Stimulated activated CD4-positive, alpha-beta T cell treated with anti-CD3 and anti-CD28 coated beads, TNF-alpha, amount 100 ng/mL, for 4 hours (primary cell): ENCODE measurements at places on chromosomes 12 and 14.

DNA sequence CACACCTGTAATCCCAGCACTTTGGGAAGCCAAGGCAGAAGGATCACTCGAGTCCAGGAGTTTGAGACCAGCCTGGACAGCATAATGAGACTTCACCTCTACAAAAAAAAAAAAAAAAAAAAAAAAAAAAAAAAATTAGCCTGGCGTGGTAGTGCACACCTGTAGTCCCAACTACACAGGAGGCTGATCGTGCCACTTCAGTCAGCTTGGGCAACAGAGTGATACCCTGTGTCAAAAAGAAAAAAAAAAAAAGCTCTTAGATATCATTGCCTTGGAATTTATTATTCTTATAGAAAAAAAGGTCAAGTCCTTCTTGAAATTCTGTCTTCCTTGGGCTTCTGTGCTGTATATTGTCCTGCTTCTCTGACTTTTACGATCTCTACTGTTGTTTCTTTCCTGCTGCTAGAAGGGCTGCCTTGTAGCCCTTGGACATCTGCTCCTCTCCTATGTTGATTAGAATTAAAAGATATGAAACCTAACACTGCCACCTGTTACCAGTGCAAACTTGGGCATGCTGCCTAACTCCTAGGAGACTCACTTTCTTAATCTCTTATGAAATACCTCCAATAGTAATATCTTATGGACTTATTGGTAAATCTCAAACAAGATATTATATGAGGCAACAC lies 5.7 kb downstream of the TMEM19 start:
- no peak for DNase-seq

DNA sequence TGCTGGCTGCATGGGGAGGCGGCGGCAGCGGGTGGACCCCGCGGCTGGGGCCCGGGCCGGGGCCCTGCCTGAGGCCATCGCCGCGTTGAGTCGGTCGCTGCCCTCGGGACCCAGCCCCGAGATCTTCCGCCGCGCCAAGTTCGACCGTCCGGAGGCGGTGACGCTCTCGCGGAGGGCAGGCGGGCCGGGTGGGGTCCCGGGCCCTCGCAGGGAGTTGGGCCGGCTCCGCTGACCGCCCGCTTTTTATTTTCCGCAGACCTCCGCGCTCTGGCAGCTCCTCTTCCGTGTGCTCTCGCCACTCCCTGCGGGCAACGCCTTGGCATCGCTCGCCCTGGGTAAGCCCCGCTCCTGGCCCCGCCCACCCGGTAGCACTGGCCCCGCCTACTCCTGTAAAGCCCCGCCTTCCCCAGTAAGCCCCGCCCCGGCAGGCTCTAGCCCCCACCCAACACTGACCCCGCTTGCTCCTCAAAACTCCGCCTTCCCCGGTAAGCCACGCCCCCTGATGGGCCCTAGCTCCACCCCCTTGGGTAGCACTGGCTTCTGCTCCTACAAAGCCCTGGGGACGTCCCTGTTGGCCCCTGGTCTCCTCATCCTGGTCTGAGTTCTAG lies 424 bp downstream of the TEDC1 start:
- peak; percentile 78 for DNase-seq

DNA sequence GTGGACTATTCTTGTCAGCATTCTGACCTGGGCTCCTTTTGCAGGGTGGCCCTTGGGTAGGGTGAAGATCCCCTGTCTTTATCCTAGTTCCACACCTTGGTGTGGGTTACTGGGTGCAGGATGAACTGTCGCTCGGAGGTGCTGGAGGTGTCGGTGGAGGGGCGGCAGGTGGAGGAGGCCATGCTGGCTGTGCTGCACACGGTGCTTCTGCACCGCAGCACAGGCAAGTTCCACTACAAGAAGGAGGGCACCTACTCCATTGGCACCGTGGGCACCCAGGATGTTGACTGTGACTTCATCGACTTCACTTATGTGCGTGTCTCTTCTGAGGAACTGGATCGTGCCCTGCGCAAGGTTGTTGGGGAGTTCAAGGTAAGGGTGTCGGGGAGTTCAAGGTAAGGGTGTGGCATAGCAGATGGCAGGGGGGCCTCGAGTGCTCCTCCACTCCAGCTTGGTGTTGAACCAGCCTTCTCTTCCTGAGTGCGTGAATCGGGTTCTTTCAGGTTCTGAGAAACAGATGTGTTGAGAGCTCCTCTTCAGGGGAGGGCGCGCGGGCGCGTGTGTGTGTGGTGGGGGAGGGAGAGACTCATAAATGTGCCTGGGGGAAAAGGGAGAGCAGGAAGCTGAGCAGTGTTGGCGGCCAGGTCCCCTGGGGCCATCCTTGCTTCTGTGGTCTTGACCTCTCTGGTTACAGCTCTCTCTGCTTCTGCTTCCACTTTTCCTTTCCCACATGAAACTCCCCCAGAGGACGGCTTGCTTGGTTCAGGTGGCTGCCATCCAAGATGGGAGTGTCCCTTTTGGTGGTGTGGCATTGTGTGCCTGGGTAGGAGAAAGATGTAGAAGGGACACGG lies 4.0 kb downstream of the ATG101 start:
- no peak for DNase-seq

DNA sequence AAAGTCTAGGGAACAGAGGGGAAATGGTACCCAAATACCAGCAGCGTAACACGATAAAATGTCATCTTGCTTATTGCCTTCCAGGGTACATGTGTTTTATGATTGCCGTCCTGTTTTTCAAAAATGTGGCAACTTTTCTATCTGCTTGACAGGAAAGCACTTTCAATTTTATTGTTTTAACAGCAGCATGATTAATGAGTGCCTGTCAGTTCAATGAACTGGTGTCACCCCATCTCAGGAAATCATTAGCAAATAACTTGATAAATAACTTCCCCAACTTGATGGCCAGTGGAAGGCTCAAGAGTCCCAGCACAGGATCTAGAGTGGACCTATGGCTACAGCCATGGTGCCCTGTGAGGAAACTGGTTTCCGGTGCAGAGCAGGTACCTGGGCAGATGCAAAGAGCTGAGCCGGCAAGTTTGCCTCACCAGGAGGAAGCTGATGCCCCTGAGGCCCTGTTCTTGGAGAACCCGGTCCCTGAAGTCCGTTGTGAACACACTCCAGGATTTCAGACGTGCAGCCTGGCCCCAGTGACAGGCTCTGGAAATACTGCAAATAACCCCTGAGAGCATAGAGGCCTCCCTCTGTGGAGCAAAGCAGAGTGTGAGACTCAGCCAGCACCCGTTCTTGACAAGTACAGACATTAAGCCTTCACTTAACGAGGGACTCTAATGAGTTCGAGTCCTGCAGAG lies 173.5 kb upstream of the SFSWAP start:
- no peak for DNase-seq

GRCh38 chr14:86788224-86788623 lies 1204.8 kb downstream of the GALC start:
- DNase-seq: no peak

GRCh38 chr12:47413806-47414205 lies 292.0 kb downstream of the RPAP3 start:
- DNase-seq: no peak

DNA sequence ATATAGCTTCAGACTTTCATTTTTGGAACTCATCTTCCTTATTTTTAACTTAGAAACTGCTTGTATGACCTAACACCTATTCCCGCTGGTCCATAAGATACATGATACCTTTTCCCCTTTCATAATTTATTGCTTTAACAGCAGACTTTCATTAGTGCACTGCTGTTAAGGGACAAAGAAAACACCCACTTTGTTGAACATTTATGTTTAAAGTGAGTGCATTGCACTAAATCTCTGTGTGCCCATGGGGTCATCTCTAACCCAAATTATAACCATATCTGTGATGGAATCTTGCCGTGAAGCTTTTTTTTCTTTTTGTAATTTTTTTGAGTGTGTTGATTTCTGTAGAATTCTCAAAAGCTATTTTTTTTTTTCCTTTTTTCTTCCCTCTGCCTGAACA lies 261.8 kb downstream of the TMTC2 start:
- no peak for DNase-seq

DNA sequence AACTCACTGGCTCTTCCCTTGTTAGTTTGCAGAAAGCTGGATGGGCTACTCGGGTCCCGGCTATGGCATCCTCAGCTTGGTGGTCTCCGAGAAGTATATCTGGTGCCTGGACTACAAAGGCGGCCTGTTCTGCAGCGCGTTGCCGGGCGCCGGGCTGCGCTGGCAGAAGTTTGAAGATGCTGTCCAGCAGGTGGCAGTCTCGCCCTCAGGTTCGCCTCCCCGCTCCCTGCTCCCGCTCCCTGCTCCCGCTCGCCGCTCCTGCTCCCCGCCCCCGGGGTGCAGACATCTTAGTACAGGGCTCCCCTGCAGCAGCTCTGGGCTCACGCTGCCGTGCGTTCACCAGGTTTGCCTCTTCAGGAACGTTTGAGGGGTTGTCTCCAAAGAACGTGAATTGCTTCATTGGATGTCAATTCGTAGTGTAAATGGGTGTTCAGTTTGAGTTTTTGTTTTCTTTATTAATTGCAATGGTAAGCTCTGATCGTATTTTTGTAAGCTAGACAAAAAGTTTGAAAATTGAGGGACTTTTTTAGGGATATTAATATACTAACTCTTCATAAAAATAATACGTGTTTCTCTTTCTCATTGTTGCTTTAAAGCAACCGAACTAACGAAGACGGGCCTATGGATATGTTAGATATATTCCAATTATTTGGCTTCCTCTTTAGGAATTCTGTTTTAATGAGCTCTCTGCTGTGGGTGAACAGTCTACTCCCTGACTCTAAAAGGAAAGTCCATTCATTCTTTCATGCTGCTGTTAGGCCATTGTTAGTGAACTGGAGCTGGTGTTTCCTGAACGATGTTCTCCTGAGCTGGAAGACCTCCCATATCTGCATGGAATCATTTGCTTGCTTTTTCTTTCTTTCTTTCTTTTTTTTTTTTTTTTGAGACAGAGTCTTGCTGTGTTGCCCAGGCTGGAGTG lies 71.3 kb downstream of the ANKRD9 start:
- DNase-seq: peak; percentile 30

GRCh38 chr12:93763746-93764147 lies 86.6 kb downstream of the CRADD start:
- DNase-seq: no peak

DNA sequence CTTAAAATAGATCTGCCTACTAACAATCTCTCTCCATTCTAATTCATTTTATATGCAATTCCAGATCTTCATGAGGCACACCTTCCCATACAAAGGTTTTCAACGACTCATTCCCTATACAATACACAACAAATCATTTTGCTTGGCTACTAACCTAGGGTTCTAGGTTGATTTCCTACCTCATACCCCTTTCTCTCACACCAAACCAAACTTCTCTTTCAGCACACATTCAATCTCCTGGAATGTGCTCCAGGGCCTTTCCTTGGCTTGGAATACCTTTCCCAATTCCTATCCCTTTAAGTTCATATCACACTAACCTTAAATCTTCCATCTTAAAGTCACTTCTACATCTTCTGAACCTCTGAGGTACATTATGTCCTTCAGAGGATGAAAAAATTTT lies 38.7 kb upstream of the MTERF2 start:
- DNase-seq: no peak

- no peak for DNase-seq
Observed at GRCh38 chr14:32382704-32383103, 53.6 kb downstream of the AKAP6 start.

DNA sequence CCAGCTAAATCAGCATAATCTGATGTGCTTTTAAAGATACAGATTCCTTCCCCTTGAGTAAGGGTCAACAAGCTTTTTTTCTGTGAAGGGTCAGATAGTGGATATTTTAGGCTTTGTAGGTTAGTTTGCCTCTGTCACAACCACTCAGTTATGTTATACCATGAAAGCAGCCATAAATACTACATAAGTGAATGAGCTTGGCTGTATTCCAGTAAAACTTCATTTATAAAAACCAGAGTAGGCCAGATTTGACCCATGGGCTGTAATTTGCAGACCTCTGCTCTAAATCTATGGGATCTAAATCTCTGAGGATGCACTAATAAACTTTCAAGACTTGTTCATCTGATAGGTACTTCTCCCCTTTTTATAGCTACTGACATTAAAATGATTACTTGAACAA lies 47.7 kb downstream of the LEMD3 start:
- DNase-seq: no peak

DNA sequence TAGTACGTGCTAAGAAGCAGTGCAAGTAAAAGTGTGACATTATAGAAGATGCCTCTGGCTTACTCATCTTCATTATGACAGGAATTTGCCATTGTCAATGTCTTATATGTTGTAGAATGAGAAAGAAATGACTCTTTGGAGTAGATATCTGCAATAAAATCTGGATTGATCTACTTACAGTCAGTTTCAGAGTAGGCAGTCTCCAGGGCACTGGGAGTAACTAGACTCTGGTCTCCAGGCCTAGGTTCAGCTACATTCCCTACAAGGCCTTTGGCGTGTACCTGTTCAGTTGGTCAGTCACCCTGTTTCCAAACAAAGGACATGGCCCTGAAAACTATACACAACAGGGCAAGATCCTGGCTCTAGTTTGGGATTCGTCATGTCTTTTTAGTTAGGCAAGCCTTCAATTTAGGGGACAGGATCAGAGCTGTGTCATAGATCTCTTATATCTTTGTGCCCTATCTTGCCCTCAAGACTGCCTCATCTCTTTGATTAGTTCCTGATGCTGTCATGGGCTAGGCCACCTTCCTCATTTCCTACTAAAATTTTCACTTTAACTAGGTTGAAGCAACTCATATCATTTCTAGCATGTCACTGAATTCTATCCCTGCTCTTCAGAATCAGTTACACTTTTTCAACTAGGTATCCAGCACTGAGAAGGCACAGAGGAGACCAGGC lies 410.0 kb downstream of the RAD51B start:
- DNase-seq: no peak

DNA sequence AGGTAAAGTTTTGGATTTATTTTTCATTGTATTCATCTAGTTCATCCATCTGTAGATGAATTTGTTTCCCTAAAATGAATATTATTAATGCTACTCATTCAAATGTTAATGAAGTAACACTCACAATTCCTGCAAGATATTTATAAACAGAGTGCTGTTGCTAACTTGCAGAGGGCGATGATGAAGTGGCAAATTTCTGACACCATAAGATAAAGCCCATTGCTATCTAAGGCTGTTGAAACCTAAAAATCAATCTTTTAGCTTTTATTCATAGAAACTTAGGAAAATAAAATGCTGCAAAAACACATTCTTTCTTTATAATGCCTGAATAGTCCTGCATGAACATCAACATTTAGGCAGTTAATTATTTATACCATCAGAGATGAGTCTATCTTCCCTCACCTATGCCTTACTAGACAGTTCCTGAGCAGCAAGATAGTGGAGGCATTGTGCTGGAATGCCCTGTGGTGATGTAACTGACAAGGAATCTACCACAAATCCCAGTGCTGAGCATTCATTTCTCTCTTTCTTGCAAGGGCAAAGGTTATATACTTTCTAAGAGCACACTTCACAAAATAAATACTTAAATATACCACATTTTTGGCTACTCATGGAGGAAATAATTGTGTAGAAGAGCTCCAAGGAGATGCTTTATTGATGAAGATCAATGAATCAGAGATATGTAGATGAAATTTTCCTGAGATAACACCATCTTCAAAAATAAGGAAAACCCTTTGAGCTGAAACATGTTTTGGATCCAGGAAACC lies 57.6 kb downstream of the LMNTD1 start:
- DNase-seq: no peak

GRCh38 chr14:91396013-91396660 lies 21.5 kb downstream of the CCDC88C start:
- no peak for DNase-seq

GRCh38 chr12:82426081-82426480 lies 67.8 kb downstream of the METTL25 start:
- DNase-seq: no peak
